ENCODE measurements at places on chromosomes 11 and 22.

DNA sequence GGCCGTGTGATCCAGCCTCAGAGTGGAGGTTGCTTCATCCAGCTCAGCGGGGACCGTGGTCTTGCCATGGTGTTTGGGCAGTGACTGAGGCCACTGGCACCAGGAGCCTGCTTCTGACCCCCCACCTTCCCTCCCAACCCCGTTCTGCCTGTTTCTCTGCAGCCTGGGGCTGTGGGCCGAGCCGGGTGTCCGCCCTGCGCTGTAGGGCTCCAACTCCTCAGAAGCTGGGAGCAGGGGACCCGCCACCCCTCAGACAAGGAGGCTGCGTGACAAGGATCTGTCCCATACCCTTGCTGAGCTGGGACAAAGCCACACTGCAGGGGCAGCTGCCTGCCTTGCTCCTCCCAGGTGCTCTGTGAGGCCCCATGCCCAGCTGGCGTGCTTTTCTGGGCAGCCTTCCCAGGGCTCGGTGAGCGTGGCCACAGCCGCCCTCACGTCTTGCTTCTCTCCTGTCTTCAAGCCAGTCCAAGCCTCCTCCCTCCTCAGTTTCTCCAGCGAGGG is 11.7 kb upstream of the ARFGAP3 start:
- no peak for DNase-seq

- DNase-seq: no peak
Measured at GRCh38 chr11:108818971-108819370, 154.1 kb downstream of the DDX10 start.

GRCh38 chr22:47034905-47035419 is 272.5 kb downstream of the TBC1D22A start:
- no peak for DNase-seq

DNA sequence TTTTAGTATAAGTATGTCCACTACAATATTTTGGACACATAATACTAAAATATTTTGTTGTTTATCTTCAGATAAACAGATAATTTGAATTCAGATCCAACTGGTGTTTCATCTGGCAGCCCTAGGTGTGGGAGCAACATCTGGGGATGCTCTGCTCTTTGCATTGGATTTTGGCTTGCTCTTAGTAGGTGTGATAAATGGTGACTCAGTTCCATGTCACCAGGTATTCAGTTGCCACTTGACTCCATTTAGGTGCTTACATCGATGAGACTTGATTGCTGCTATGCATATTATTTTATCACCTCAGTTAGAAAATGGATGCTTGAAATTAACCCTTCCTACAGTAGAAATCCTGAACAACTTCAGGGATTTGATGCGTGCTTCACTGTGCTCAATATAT is 13.3 kb upstream of the AMOTL1 start:
- DNase-seq: no peak

DNA sequence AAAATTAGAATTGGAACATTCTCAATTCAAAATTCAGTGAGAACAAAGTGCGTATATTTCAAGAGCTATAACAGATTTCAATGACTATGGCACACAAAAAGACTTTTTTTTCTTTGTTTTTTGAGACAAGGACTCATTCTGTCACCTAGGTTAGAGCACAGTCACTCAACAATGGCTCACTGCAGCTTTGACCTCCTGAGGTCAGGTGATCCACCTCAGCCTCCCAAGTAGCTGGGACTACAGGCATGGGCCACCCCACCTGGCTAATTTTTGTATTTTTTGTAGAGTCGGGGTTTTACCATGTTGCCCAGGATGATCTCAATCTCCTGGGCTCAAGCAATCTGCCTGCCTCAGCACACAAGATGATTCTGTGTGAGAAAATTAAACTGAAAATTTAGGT is 51.5 kb downstream of the PIK3C2A start:
- no peak for DNase-seq

- DNase-seq: peak; percentile 73
Measured at GRCh38 chr11:72812967-72813739, 1.1 kb upstream of the ATG16L2 start.

DNA sequence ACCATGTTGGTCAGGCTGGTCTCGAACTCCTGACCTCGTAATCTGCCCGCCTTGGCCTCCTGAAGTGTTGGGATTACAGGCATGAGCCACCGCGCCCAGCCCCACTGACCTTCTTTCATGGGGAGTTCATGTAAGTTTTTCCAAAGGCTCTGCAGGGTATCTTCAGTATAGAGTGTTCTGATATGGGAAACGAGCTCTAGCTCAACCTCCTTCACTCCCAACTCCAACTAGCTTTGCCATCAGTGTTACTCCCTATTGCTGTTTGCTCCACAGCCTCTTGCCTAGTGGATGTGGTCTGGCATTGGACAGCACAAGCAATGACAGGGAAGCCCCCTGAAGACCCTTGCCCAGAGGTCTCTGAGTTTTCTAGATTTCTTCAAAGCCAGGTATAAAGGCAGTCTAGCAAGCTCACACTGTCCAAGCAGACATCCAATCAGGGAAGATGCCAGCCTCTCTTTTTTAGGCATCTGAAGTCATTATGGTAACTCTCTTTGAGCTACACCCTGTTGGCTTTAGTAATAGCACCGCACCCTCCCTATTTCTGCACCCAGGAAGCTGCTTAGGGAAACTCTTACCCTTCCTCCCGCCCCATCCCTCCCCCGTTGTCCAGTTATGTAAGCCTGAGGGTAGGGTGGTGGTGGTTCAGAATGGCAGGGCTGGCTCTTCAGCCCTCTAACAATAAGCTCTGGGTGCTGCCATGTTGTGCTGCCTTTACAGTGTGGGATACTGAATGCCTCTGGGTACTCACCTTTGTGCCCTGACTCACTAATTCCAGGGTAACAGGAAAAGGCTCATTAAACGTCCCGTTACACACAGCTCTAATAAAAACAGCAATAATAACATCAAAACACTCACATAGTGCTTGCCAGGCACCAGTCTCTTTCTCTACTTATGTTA is 41.4 kb upstream of the CLDN5 start:
- DNase-seq: no peak

DNA sequence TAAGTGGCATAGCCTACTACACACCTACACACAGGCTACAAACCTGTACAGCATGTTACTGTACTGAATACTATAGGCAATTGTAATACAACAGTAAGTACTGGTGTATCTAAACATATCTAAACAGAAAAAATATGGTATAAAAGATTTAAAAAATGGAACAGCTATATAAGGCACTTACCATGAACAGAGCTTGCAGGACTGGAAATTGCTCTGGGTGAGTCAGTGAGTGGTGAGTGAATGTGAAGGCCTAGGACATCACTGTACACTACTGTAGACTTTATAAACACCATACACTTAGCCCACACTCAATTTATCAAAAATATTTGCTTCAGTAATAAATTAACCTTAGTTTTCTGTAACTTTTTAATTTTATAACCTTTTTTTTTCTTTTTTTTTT is 24.7 kb downstream of the PAMR1 start:
- no peak for DNase-seq

DNA sequence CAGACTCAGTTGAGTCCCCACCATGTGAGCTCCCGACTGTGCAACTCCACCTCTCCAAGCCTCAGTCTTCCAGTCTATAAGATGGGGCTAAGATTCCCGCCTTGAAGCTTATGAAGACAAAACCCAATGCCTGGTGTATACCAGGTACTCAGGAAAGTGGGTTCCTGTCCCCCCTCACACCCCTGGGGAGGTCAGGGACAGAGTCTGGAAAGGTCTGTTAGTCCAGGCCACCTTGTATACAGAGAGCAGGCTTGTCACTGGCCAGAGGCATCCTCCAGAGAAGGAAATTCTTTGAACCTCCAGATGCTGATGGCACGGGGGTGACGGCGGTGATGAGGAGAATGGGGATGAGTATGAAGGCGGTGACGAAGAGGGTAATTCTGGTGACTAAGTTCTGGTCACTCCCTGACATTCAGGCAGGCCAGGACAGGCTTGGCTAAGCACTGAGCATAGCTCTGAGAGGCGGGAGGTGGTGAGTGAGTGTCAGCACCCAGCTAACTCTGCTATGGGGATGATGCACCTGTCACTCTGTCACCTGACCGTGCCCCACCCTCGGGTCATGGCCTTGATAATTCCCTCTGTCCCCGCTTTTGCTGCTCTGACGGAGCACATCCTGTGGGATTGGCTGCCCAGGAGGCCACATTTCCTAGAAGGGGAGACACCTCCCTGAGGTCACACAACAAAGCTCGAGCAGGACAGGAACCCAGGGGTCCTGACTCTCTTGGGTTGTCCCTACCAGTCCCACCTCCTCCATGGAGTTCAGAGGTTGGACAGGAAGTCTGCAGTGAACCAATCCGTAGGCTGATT is 30.9 kb upstream of the CSNK1E start:
- no peak for DNase-seq

GRCh38 chr22:49368976-49369725 is 458.5 kb downstream of the BRD1 start:
- DNase-seq: no peak

DNA sequence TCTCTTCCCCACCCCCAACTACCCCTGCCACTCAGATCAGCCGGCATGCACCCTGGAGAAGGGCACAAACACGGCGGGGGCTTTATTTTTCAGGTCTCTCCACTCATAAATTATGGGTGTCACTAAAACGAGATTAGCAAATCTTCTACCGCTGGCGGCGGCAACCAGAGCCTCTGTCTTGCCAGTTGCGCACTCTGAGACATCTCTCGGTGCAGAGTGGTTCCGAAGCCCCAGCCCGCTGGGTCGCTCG is 125.3 kb upstream of the C11orf58 start:
- no peak for DNase-seq

DNA sequence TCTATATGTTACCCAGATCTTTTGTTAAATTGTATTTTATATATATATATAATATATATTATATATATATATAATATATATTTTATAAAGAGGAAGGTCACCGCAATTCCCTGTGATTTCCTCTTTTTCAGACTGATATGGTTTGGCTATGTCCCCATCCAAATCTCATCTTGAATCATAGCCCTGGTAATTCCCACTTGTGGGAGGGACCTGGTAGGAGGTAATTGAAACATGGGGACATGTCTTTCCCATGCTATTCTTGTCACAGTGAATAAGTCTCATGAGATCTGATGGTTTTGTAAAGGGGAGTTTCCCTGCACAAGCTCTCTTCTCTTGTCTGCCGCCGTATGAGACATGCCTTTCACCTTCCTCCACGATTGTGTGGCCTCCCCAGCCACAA is 157.6 kb downstream of the RAB38 start:
- no peak for DNase-seq

GRCh38 chr11:74710281-74710938 is 20.8 kb downstream of the CHRDL2 start:
- DNase-seq: peak; percentile 25

- peak; percentile 47 for DNase-seq
Measured at GRCh38 chr11:102600666-102601065, 24.5 kb downstream of the MMP20 start.

GRCh38 chr11:37107415-37107814 is 509.4 kb upstream of the RAG2 start:
- no peak for DNase-seq

GRCh38 chr11:69587454-69588090 is 53.4 kb upstream of the CCND1 start:
- DNase-seq: peak; percentile 50

DNA sequence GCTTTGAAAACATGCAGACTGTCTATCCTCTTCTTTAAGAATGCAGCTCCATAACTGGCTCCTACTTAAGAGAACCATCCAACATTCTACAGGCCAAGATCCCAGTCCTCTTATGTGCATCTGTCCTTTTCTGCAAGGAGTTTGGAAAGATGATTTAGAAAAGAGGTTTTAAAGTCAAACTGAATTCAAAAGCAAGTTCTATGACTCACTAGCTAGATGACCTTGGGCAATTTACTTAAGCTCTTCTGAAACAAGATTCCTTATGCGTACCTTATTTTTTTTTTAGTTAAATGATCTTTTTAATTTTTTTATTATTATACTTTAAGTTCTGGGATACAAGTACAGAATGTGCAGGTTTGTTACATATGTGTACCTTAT is 29.2 kb downstream of the GUCY1A2 start:
- peak; percentile 61 for DNase-seq

DNA sequence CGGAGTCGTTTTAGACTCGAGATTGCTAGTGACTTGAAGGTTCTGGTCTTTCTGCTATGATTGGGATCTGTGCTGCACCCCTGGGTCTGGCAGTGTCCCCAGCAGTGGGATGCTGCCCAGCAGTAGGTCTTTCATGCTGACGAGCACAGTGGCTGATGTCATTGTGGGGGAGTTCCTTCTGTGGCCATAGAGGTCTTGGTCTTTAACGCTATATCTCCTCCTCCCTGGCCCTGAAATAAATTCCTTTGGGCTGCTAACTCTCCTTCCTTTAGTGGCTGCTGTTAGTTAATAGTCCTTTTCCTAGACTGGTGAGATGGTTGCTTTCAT is 136.3 kb downstream of the TEAD1 start:
- peak; percentile 41 for DNase-seq

DNA sequence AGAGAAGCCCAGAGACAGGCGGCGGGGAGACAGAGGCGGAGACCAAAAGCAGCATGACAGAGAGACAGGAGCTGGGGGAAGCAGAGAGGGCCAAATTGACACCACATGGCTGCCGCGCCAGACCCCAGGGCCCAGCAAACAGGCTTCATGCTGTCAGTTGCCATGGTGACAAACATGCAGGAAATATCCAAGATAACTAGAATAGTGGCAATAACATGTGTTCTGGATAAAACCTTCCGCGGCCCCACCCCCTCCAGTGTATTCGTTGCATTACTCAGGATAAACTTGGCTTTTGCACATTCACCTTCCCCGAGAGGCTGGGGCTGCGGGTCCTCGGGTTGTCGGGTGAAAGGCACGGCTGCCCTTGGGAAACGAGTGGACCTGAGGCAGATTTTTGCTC is 49.9 kb upstream of the CDON start:
- DNase-seq: peak; percentile 20

DNA sequence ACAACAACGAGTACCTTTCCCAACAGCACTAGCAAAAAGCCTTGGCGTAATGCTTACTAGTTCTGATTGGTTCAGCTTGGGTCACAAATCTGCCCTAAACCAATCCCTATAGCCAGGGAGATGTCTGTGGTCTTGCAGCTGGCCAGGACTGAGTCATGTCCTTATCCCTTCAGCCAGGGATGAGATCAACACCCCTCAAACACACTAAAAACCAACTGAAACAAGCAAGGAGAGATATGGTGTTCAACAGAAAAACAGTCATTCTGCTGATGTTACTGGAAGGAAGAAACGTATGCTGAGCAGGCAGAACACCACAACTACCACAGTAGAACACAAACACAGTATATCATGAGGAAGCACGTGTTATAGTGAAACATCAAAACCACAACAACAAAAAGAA is 375.6 kb downstream of the LARGE1 start:
- peak; percentile 48 for DNase-seq

DNA sequence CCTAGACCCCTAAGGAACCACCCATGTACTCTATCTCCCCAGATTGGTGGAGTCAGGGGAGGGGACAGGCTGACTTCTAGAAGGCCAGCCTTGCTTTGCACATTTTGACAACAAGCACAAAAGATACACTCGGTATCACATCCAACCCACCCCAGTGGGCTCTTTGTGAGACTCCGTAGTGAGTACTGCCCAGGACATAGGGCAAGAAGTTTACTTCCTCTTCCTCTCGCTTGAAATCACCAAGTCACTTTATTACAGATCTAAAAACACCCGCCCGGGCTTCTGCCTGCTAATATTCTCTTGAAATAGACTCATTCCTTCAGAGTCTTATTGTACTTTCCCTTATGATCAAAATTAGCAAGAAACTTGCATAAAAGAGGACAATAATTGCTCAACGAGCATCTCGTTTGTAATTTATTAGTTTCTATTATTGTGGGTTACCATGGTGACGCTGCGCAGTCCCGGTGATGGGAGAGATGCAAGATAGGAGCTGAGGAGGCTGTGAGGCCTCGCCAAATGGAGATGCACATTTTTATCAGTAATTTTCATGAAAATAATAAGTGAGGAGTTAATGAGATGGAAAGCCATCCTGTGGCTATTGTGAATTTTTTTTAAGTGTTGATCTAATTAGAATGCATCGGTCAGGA is 96.9 kb downstream of the FEZ1 start:
- no peak for DNase-seq

Measured in mesenchymal stem cell (in vitro differentiated cells and primary cell).